ENCODE measurements at places on chromosomes 5 and 9. TPM values are rescaled to one million over a fixed set of nuclear protein-coding genes. Genes with fewer than 3 reads are reported as not detected.

Gene ZNF658
- 5.2 TPM for total RNA-seq

Gene ANKRD33B
- total RNA-seq = 6.2 TPM

Gene CD14
- 168 TPM for total RNA-seq

Gene QRFP
- total RNA-seq = not detected

Gene UBE2QL1
- total RNA-seq = 4.1 TPM

Gene OLFML2A
- 7.7 TPM for total RNA-seq

Gene LRRC19
- total RNA-seq = not detected
